C1 segment of cervical spinal cord (tissue), 14 donors: ENCODE measurements at places on chromosomes 7 and 10.
A peak's percentile ranks its signal among the peaks of the same experiment; 100 is the strongest.

DNA sequence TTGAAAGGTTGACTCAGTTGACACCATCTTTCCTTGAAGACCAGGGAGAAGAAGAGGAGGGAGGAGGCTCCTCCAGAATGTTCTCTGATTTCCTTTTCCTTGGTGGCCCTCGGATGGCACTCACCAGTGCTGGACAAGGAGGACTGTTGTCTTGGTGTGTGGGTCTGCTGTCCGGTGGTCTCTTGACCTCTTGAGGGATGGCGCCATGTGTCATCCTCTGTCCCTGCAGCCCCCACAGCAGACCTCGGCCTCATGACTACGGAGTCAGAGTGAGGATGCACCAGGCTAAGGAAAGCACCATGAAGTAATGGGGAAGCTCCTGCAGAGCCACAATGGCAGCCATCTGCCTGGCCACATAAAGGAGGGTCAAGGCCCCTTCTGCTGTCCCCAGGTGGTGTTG, 475.0 kb downstream of the GLRX3 start:
- DNase-seq: no peak

GRCh38 chr7:152162287-152162686, 136.8 kb downstream of the GALNT11 start:
- no peak for DNase-seq

DNA sequence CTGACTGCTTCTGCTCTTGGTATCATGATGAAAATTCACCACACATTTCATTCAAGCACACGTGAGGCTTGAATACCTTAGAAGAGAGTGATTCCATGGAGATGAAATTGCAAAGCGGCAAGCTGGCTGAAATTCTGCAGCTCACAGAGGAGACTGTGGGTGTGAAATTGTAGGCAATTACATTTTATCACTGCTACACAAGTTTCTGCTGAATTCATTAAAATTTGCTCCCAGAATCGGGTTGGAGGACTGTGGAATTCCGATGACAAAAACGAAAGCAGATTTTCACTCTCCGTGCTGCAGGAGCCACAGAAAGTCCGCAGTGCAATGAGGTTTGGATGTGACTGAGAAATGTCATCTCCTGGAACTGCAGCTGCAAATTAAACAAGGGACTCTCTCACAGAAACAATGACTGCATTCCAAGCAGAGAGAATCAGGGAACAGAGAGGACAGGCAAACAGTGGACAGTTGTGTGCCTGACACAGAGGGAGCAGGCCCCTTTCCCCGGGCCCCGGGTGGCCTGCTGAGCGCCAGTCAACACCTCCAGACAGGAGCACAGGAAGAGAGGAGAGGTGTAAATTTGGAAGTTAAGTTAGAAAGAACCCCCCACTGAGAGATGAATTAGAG, 109.1 kb downstream of the C10orf90 start:
- DNase-seq: peak; percentile 78

- DNase-seq: no peak
These were observed 429.6 kb upstream of the LRGUK start for GRCh38 chr7:133697585-133697984.

GRCh38 chr7:107145067-107145838, 23.6 kb upstream of the HBP1 start:
- DNase-seq: no peak

DNA sequence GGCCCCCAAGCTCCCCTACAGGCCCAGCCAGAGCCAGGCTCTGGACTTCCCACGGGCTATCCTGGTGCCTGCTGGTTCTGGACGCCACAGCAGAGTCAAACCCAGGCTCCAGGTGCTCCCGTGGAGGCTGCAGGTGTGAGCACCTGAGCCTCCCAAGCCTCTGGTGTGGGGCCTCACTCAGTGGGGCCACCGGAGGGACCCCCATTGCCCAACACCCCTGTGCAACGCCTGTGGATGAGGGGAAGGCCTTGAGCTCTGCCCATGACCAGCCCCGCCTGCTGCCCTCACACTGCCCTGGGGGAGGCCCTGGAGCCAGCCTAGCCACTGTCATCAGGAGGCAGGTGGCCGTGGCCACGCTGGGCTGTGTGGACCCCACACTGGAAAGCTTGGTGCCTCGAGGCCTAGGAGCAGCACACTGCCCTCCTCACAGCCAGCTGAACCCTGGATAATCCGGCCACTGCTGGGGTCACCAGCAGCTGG, 229.3 kb downstream of the MAD1L1 start:
- DNase-seq: no peak

DNA sequence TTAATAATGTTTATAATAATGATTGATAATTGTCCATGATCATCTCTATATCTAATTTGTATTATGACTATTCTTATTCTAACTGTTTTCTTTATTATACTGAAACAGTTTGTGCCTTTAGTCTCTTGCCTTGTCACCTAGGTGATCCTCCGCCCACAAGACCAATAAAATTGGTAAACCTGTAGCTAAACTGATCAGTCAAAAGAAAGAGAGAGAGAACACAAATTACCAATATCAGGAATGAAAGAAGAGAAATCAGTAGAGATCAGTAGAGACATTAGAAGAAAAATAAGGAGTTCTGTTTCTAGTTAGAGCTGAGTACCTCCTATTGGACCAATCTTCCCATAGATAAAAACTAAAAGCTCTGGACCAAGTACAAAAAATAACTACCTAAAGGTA, 6.1 kb upstream of the COA1 start:
- no peak for DNase-seq

DNA sequence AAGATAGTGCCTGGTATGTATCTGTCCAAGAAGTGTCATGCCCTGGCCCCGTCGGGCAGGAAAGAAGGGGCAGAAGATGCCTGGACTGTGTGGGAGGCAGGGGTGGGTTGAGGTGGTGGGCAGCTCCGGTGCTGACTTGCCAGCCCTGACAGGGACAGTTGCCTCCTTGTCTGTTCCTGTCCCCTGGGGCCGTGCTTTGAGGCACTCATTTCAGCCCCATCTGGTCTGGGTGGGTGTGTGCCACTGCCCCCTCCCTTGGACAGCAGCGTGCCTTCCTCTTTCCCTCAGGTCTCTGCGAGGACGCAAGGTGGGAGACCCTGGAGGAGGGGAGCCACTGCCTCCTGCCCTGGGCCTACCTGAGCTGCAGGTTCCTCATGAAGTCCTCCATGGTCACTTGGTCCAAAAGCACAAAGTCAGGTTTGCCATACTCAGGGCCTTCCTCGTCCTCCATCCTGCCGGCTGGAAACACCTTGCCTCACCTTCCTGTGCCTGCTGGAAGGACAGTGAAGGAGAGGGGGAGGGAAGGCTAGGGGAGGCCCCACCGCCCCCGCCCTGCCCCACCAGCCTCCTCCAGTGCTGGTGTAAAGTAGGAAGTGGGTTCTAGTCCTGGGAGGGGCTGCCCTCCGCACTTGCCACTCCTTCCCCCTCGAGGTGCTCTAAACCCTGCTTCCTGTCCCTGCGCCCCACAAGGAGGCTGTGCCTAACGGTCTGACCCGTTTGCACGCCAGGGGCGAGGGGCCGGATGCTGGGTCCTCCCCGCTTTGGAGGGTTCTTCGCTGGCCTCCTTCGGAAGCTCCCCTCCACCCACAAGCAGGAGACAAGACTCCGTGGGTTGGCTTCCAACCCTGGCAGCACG, at the start of gene MYO1G:
Gene MYO1G (minus strand): TSS at position 505 of the 856 bp plus-strand sequence. CDS start 54 bp downstream, at position 451.
- no peak for DNase-seq

DNA sequence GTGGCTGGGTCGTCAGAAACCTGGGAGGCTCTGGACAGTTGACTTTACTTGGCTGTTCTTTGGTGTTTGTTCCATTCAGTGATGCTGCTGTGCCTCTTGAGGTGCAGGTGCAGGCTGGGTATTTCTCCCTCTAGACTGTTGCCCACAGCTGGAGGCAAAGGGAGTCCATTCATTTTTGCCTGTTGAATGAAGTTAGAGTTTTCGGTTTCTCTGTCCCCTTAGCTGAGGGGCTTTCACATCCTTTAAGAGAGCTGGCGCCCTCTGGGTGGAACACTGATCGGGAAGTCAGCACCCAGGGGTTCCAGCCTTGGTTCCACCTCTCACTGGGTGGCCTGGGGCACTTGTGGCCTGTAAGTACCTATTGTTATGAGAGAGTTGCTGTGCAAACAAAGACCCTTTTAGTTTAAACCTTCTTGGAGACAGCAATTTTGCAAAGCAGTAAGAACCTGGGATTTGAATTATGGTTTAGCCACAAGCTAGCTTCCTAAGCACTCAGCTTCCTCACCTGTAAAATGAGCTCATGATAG, 67.2 kb downstream of the GRK5 start:
- DNase-seq: no peak

- no peak for DNase-seq
These were observed 15.4 kb downstream of the ZNF316 start for GRCh38 chr7:6652446-6653011.

DNA sequence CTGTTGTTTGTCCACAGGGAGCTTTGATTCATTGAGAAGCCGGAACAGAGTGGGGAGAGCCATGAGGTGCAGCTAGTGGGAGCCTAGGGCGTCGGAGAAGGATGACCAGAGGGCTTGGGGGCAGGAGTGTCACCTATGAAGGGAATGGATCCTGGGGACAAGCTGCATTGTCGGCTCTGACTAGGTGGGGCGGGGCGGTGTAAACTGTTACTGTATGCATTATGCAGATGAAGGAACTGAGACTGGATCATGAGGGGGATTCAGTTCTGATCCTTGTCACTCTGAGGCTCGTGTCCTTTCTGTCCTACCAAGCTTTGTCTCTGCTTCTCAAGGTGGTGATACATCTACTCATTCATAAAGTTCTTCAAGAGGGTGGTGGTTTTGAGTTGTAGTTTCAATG, 39.9 kb upstream of the MMD2 start:
- no peak for DNase-seq

GRCh38 chr10:42553064-42553407, 85.3 kb downstream of the ZNF33B start:
- DNase-seq: no peak

DNA sequence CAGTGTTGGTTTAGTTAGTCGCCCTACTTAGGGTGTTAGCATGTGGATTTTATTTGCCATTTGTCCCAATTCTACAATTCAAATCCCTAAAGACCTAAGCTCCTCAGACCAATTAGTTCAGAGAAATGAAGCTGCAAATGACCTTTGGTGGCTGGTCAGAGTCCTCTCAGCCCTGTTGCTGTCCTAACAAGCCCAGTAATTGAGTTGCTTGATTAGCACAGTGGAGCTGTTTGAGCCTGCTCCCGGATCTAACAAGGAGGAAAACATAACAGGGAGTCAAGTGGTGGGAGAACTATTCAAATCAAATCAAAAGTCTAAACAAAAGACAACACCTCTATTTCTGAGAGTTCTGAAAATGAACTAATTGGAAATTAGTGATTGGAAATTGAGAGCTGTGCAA, 22.1 kb downstream of the ZDHHC6 start:
- no peak for DNase-seq

DNA sequence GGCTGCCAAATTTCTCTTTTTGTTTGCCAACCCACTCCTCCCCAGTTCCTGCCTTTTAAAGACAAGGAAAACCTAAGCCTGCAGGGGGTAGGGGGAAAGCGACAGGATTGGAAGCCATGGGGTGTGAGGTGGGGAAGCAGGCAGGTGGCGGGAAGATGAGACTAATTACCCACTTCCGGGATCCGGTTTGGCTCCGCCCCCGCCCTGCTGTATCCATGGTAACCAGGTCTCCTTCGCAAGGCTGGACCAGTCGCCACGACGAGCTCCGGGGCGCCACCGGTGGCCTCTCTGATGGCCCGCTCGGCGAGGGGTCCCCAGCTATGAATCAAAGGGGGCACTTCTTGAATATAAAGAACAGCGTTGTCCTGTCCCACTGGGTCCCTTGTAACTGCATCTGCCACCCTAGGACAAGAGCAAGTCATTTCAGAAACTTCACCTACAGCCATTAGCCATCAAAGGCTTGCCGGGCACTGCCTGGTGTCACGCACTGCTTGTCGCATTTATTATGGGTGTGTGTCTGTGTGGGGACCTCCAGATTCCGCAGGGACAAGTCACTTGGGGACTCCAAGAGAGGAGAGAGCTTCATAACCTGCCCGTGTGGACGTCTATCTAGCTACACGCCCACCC, 55.4 kb upstream of the LMTK2 start:
- no peak for DNase-seq

GRCh38 chr7:28389504-28390395, 22.6 kb upstream of the CREB5 start:
- DNase-seq: peak; percentile 4

DNA sequence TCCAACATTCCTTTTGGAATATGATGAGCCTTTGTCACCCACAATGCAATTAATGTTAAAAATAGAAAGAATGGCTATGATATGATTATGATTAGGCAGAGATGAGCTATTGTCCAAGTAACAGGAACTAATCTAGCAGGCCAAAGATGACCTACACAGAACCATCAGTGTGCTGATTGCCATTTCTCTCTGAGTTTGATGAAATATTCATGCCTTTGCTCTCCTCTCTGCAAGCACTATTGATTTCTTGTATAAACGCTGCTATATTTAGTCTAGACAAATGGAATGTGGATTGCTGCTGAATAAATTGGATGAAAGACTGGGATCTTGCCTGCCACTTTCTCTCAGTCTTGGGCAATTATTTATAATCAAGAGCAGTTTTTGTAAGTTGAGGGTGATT, 85.4 kb downstream of the HDAC9 start:
- no peak for DNase-seq

GRCh38 chr10:727162-727790, 37.8 kb upstream of the DIP2C start:
- DNase-seq: no peak

GRCh38 chr7:151008143-151008510, 16.2 kb downstream of the ATG9B start:
- DNase-seq: no peak

DNA sequence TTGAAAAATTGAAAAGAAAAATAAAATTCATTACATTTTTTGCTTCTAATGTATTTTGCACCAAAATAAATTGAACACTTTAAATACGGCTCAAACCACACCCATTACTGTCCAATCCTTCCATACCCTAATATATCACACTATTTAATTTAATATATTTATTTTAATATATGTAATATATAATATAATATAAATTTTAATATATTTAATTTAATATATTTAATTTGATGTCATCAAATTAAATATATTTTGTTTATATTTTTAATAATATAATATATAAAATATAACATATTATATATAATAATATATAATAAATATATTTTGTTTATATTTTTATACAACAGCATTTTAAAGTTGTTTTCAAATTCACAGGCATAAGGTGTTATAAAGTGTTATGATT, 15.7 kb upstream of the POU6F2 start:
- DNase-seq: no peak
